ENCODE measurements at places on chromosomes 12 and 14.

GRCh38 chr12:25056486-25057130 is 107.7 kb upstream of the BCAT1 start:
- no peak for DNase-seq

- no peak for DNase-seq
Observed at GRCh38 chr12:50338920-50339645, 55.8 kb upstream of the LIMA1 start.

DNA sequence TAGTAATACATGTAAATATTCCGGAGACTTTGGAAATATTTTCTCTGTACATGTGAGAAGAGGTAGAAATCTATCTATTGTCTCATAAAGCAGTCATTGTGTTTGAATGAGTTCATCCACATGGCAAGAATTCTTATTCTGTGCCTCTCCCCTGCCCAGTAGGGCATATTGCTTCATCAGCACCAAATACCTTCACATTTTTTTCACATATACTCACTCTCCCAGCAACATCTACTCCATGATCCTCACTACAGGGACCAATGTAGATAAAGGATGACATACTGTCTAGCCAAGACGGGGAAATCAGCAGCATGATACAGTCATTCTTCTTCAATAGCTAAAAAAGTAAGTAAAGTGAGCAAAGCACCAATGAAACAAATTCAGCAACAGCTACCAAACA is 1.3 kb upstream of the TAS2R14 start:
- no peak for DNase-seq

- DNase-seq, result no peak
Observed at GRCh38 chr14:103512701-103513611, 9.7 kb downstream of the CKB start.

DNA sequence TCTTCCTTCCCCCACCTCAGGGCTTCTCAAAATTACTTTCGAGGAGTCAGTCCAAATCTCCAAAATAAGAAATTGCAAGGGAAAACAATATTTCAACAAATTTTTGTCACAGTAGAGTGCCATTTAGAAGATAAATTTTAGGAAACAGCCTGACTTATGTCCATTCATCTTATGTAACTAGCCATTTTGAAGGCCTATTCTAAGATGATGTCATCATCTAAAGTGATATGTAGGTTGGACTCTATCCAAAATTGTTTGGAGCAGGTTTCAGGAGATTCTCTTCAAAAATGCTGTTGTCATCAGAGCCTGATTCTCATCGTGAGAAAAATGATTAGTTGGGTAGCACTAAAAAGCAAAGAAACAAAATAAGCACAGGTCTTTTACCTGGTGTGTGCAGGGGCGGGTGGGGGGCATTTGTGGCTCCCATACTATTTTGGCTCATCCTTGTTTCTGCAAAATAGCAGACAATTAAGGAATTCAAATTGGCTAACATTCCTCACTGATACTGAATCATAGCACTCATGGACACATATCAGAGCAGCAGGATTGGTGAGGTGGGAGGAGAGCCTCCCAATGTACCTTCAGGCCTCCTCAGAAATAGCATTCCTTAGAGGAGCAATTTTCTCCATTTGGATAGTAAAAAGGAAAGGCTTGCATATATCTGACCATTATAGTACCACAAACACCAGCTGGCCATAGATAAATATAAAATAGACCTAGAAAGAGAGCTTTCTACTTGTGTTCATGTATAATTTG is 360.9 kb upstream of the NAV3 start:
- DNase-seq, result no peak

DNA sequence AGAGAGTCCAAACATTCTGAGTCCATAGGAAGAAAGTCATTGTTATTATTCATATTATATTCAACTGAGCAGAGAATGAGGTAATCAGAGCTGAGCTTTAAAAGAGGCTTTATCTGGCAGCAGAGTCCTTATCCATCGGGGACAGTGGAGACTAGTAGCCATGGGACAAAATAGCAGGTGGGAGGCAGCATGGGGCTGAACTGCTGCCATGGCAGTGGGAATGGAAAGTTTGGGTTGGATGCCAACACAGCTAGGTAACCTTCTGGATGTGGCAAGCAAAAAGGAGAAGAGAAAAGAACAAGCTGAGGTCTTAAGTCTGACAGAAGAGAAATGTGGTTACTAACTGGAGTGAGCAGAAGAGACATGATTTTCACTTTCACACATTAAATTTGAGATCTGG is 71.0 kb upstream of the CDKN3 start:
- no peak for DNase-seq

DNA sequence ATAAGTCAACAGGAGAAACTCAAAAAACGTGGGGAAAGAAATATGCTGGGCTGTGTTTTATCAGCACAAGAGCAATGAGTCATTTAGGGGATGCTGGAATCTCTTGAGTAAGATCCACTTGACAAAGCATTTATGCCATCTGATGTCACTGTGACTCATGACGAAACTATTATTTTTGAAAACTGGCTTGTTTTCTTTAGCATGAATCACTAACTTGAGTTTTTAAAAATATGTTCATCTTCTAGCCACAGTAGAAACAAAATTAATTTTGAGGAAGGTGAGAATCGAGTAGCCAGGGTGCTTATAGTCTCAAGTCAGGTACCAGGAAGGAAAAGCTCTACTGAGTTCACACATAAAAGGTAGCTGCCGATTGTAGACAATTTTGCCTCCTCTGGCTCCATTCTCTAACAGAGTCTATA is 456.2 kb upstream of the MGAT4C start:
- DNase-seq, result no peak

GRCh38 chr14:79842270-79842669 is 369.0 kb downstream of the DIO2 start:
- no peak for DNase-seq

DNA sequence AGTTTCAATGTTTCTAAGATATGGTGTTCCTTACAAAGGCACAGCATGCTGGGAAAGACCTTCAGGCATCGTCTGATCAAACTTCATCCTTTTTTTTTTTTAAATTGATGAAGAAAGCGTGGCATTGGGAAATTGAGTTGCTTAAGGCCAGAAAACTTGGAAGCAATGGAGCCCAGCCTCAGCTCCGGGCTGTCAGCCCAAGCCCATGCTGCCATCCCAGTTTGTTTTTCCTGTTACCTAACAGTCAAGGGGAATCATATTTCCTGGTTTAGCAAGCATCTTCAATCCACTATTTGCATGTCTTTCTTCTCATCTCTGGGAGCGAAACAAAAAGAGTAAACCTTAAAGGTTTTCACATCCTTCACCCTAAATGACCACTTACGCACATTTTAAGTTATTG is 200.2 kb downstream of the CHST11 start:
- no peak for DNase-seq

GRCh38 chr12:53820514-53821306 is 68.9 kb upstream of the CISTR start:
- no peak for DNase-seq

GRCh38 chr12:124115496-124115895 is 142.5 kb downstream of the ZNF664 start:
- DNase-seq, result no peak

DNA sequence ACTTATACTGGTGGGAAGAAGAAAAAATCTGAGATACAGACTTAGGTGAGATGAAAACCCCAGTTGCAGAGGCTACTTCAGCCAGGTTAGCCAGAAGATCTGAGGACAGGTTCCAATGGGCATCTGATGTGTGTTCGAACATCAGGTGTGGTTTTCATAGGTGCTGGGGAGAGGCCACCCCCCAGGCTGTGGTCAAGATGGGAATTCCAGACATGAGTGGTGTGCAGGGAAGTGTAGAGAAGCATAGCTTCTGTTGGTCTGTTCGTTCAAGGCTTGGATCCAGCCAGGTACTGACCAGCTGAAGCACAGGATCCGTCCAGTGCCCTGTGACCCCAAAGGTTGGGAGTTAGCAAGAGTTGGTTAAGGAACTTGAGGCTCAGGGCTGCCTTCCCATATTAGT is 85.5 kb downstream of the SSPN start:
- no peak for DNase-seq

DNA sequence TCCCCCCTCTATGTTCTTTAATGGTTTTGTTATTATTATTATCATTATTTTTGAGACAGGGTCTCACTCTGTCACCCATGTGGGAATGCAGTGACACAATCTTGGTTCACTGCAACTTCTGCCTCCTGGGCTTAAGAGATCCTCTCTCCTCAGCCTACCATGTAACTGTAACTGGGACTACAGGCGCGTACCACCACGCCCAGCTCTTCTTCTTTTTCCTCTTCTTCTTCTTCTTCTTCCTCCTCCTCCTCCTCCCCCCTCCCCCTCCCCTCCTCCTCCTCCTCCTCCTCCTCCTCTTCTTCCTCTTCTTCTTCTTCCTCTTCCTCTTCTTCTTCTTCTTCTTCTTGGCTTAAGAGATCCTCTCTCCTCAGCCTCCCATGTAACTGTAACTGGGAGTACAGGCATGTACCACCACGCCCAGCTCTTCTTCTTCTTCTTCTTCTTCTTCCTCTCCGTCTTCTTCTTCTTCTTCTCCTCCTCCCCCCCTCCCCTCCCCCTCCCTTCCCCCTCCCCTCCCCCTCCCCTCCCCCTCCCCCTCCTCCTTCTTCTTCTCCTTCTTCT is 5.4 kb upstream of the KRT7 start:
- no peak for DNase-seq

DNA sequence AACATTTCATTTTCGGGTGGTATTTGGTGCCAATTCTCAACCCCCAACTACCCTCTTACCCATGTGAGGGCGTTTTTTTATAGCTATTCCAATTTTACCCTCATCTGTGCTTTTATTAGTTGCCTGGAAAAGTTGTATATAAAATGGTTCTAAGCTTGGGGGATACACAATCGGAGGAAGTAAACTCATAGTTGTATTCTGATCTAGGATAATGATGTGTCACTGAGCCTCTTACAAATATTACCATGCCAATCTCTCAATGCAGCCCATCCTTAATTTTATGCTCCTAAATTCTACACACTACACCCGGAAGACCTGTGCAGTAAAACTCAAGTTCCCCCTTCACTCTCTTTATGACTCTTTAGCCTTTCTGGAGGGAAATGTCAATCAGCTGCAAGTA is 1206.5 kb upstream of the FLRT2 start:
- DNase-seq, result no peak

- DNase-seq, result no peak
Observed at GRCh38 chr12:69071091-69071370, 138.1 kb upstream of the CPM start.

DNA sequence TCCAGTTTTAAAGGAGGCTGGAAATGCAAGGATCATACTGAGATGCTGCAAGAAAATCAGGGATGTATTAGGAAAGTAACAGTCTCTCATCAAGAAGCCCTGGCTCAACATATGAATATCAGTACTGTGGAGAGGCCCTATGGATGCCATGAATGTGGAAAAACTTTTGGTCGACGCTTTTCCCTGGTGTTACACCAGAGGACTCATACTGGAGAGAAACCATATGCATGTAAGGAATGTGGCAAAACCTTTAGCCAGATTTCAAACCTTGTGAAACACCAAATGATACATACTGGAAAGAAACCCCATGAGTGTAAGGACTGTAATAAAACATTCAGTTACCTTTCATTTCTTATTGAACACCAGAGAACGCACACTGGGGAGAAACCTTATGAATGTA is 24.5 kb downstream of the ZNF891 start:
- no peak for DNase-seq

GRCh38 chr14:65926935-65927700 is 514.6 kb downstream of the FUT8 start:
- no peak for DNase-seq

- DNase-seq, result no peak
Observed at GRCh38 chr14:77120771-77121743, 20.5 kb downstream of the ZDHHC22 start.

GRCh38 chr14:22375321-22375930 is 213.6 kb downstream of the DAD1 start:
- no peak for DNase-seq

DNA sequence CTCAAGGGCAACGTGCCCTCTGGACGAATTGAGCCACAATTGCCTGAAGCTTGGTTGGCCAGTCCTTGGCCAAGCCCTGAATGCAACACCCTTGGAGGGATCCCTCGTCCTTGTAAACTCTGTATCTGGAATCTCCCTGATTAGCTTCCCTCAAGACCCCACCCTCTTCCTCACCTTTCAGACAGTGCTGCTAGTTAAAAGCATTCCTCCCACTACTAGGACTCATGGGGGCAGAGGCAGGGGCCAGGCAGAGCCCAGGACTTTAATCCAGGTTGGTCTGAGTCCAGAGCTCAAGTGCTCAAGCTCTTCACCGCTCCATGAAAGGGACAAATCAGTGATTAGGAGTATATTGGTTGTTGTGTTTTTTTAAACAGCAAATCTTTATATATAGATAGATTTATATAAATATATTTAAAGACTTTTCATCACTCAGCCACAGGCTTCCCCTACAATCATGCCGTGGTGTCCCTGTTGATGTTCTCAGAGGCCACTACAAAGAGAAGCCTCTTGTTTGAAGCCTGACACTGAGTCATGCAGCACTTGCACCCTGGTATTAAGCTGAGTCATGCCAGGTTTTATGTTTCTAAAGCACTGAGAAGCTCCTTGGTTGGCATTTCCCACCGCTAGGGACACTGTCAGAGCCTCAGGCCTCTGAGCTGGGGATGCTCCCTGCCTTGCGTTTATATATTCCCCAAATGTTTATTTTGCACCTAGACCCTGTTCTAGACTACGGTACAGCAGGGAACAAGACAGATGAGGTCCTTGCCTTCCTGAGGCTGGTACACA is 53.8 kb upstream of the GSC start:
- DNase-seq, result no peak

GRCh38 chr14:54803396-54803795 is 99.2 kb downstream of the GCH1 start:
- DNase-seq, result no peak

- DNase-seq, result no peak
Observed at GRCh38 chr14:40318211-40318719, 886.0 kb upstream of the FBXO33 start.

DNA sequence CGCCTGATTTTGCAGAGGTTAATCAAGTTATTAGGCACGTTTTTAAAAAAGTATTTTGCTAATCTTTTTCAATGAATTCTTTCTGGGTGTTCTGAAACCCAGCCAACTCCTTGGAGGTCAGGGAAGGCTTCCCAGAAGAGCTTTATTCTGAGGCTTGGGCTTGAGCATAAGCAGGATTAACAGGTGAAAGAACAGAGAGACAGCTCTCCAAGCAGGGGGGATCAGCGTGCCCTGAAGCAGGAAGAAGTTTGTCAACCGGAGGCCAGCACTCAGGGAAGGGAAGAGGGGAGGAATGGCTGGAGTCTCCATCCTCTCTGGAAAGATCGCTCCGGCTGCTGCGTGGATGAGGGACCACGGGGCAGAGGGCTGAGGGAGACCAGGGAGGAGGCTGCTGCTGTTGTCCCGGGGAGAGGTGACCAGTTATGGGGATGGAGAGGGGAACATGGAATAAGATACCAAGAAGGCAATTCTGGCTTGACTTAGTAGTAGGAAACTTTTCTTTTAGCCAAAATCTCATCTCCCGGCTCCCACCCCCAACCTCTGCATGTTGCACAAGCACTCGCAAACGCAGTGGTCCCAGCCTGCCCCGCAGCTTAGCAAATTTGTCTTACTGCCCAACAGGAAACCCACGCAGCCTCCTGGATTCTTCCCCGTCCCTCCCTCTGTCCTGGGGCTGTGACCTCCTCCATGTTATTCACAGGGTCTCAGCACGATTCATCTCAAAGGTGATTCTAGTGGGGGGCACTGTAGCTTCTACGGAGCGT is 1.1 kb upstream of the SSH1 start:
- DNase-seq, result no peak

GRCh38 chr12:21372602-21373001 is at the start of gene IAPP:
TSS of gene IAPP (plus strand) at chr12:21372902. CDS start at chr12:21373352, 450 bp downstream.
- no peak for DNase-seq
